ENCODE measurements at places on chromosomes 1 and 21. TPM values are rescaled to one million over a fixed set of nuclear protein-coding genes. Genes with fewer than 3 reads are reported as not detected.

The LDLRAD1 gene
- not detected for polyA plus RNA-seq

The TRABD2B gene
- 3.1 TPM for polyA plus RNA-seq

The TOMM40L gene
- polyA plus RNA-seq = 23.8 TPM

The SPRR2F gene
- polyA plus RNA-seq = 1.3 TPM

The DISP3 gene
- 28.5 TPM for polyA plus RNA-seq

The TBX19 gene
- 1.3 TPM for polyA plus RNA-seq

The VANGL1 gene
- polyA plus RNA-seq = 8.6 TPM

The OR2L3 gene
- polyA plus RNA-seq = 0.24 TPM

The PRAMEF26 gene
- polyA plus RNA-seq = not detected

The C1orf74 gene
- polyA plus RNA-seq = 2.3 TPM

DNA sequence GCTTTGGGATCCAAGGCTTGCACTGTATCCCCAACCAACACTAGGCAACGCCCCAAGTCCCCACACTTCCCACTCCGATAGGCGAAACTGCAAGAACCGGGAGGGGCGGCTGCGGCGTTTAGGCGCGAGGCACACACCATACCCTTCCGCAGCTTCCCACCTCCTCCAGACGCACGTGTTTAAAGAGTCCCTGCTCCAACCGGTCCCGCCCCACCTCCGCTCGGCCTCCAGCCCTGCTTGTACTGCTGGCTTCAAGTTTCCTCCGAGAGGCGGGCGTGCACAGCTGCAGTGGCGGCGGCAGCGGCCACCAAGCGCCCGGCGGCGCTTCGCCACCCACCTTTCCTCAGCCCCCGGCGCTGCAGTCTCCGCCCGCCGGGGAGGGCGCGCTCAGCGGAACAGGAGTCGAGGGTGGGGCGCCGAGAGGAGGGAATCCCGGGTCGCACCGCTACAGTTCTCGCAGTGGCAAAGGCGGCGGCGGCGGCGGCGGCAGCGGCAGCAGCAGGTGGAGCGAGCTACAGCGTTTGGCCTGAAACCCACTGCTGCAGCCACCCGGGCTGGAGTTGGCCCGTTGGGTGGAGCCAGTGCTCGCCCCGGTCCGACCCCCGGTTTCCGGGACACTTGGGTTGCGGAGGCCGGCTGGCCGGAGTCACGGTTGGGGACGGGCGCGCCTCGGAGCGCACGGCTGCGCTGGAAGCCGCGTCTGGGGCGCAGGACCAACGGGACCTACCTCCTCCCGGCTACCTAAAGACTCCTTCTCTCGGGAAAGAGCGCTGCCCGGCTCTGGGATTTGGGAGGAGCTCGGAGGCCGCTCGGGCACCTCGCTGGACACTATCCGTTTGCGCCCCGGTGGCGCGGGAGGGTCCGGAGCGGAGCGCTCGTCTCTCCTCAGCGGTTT lies at the start of gene CNIH3:
Gene CNIH3 (plus strand): TSS at position 457 of the 895 bp plus-strand sequence. CDS start 858 bp downstream, outside the sequence.
- no peaks in the 10 kb centered on the region for H3K36me3 ChIP-seq
- no peak within 1 kb of the TSS for H3K27ac ChIP-seq
- H3K27me3 ChIP-seq = peaks cover 52% of the 10 kb centered on the region
- peaks cover 27% of the 10 kb centered on the region for H3K4me1 ChIP-seq

DNA sequence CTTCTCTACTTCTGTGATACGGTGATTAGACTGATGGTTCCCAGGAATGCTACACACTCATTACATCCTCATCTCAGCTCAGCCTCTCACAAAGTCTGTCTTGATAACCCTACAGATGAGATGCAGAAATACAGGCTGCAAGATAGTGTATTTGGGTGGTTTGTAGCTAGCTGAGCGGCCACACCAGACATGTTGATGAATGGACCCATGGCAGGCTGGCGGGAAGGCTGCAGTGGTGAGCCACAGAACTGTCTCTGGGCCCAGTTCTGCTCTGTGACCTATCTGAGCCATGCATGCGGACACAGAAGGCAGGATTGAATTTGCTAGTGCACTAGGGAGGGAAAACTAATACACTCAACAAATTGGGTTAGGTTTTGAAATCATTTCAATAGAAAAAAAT lies 71.9 kb downstream of the LRRN2 start:
- no peak overlapping the region for H3K27ac ChIP-seq
- H3K4me1 ChIP-seq = peaks cover 35% of the 10 kb centered on the region
- H3K4me3 ChIP-seq = no peak overlapping the region
- H3K36me3 ChIP-seq = peaks cover 29% of the 10 kb centered on the region

DNA sequence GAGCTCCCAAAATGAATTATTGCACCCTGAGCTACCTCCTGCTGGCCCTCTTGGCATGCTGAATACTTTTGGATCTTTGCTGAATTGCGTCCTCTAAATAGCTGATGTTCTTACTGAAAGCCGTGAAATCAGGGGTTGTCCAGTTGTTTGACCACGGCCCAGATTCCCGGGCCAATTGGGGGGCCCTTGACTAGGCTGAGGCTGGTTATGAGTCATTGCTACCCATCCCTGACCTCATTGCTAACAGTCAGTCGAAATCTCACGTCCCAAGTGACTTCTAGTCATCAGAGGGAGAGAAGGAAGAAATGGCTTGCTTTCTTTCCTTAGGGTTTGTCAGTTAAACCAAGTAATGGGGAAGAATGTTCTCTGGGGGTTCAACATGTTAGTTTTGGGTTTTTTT lies 37.4 kb downstream of the SMYD2 start:
- H3K27me3 ChIP-seq = no peaks in the 10 kb centered on the region
- no peak overlapping the region for H3K27ac ChIP-seq
- no peak for DNase-seq
- H3K4me3 ChIP-seq = no peak overlapping the region

DNA sequence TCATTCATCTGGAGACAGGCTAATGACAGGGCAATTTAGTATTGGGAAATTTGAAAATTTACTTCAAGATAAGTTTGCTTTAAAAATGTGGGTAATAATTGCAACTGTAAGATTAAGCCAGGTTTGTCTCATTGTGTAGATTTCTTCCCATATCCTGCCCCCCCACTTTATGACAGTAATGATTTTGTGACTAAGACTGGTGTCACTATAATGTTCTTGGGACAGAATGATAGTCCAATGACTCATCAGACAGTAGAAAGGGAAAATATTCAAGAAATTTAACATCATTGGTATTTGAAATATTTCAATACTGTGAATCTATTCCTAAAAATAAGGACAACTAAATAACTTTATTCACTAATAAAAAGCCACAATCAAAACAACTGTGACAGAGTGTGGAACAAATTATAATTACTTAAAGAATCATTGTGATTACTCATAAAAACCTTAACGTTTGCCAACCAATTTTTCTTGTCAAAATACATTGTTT lies 36.7 kb downstream of the FH start:
- no peak for DNase-seq
- no peak overlapping the region for H3K27ac ChIP-seq
- no peak overlapping the region for H3K4me3 ChIP-seq
- H3K36me3 ChIP-seq = no peaks in the 10 kb centered on the region

- peaks cover 14% of the 10 kb centered on the region for H3K4me1 ChIP-seq
- H3K27me3 ChIP-seq = no peaks in the 10 kb centered on the region
- no peak for DNase-seq
- H3K36me3 ChIP-seq = no peaks in the 10 kb centered on the region
- H3K4me3 ChIP-seq = no peak overlapping the region
Observed at GRCh38 chr1:11629184-11630016, 24.8 kb downstream of the FBXO2 start.

DNA sequence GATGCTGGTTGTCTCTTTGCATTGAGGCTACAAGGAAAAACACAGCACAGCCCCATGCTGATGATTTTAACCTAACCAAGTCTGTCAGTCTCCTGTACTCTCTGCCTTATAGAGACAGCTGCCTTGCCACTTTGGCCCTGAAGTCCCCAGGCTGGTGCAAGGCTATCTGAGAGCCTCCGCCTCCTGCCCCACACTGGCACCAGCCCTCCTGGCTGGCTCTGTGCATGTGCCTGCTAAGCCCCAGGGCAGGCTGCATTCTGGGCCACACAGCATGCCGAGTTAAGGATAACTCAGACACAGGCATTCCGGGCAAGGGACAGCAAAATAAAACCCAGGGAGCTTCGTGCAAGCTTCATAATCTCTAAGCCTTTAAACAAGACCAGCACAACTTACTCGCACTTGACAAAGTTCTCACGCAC lies 910 bp downstream of the RUNX1 start:
- no peak overlapping the region for H3K27ac ChIP-seq
- no peak for DNase-seq
- H3K4me1 ChIP-seq = peaks cover 21% of the 10 kb centered on the region
- H3K27me3 ChIP-seq = no peaks in the 10 kb centered on the region

DNA sequence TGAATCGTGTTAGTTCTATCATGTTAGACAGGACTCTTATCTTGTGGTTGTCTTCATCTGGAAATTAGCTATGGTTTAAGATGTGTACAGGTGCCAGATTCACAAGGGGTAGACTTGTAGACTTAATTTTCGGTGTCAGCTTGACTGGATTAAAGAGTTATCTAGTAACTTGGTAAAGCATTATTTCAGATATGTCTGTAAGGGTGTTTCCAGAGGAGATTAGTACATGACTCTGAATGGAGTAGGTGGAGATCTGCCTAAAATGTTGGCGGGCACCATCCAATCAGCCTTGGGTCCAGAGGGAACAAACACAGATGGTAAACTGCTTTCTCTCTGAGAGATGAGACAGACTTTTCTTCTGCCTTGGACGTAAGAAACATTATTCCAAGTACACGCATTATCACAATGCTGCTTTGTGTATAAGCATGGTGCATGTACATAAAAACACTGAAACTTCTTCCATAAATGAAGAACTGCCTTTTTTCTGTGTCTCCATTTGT lies 434.6 kb downstream of the SMYD3 start:
- H3K36me3 ChIP-seq = no peaks in the 10 kb centered on the region
- DNase-seq = no peak
- H3K27ac ChIP-seq = no peak overlapping the region
- H3K27me3 ChIP-seq = no peaks in the 10 kb centered on the region

- DNase-seq = peak; percentile 84
- no peak overlapping the region for H3K27ac ChIP-seq
- H3K27me3 ChIP-seq = no peaks in the 10 kb centered on the region
- H3K4me1 ChIP-seq = peaks cover 31% of the 10 kb centered on the region
- no peaks in the 10 kb centered on the region for H3K36me3 ChIP-seq
- H3K4me3 ChIP-seq = no peak overlapping the region
Observed at GRCh38 chr21:45820171-45821091, 161.1 kb upstream of the COL6A1 start.

- peaks cover 30% of the 10 kb centered on the region for H3K4me1 ChIP-seq
- no peak for DNase-seq
- no peak overlapping the region for H3K27ac ChIP-seq
- H3K27me3 ChIP-seq = no peaks in the 10 kb centered on the region
- H3K36me3 ChIP-seq = peaks cover 5% of the 10 kb centered on the region
- no peak overlapping the region for H3K4me3 ChIP-seq
Observed at GRCh38 chr1:205589618-205590456, 42.0 kb downstream of the ELK4 start.

- no peaks in the 10 kb centered on the region for H3K27me3 ChIP-seq
- no peaks in the 10 kb centered on the region for H3K4me1 ChIP-seq
- peaks cover 7% of the 10 kb centered on the region for H3K36me3 ChIP-seq
- no peak overlapping the region for H3K4me3 ChIP-seq
- H3K27ac ChIP-seq = no peak overlapping the region
- no peak for DNase-seq
Observed at GRCh38 chr21:16215663-16216183, 485.9 kb downstream of the USP25 start.

DNA sequence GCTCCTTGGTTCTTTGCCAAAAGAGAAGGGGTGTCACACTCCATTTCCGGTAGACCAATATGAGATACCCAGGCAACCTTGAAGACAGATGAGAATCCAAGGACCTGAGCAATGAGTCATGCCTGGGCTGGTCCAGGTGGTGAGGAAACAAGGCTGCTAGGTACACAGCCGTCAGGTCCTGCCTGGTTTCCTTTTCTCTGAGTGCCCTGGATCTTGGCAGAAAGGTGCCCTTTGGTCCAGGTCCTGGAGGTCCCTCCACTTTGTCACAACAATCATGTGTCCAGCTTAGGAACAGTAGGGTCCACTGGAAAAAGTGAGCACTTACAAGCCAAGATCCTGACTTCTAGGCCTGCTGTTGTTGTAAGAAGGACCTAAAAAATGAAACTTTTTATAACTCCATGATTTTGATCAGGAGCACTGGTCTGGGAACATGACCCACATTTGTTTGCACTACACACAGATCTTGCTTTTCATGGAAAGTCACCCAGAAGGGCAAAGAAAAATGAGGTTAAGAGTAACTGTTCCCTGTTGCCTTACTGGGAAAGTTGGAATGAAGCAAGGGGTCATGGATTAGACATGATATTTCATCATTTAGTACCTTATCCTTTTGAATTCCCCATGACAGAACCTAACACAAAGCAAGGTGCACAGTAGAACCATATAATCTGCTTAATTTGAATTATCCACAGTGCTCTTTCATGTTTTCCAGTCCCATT lies 94.7 kb downstream of the PAPPA2 start:
- no peaks in the 10 kb centered on the region for H3K36me3 ChIP-seq
- no peak overlapping the region for H3K4me3 ChIP-seq
- H3K4me1 ChIP-seq = peaks cover 7% of the 10 kb centered on the region
- H3K27ac ChIP-seq = no peak overlapping the region
- peaks cover 5% of the 10 kb centered on the region for H3K27me3 ChIP-seq

- H3K36me3 ChIP-seq = no peaks in the 10 kb centered on the region
- no peak for DNase-seq
- H3K4me1 ChIP-seq = peaks cover 3% of the 10 kb centered on the region
- H3K27ac ChIP-seq = no peak overlapping the region
Observed at GRCh38 chr1:167467752-167468151, 50.6 kb downstream of the CD247 start.

DNA sequence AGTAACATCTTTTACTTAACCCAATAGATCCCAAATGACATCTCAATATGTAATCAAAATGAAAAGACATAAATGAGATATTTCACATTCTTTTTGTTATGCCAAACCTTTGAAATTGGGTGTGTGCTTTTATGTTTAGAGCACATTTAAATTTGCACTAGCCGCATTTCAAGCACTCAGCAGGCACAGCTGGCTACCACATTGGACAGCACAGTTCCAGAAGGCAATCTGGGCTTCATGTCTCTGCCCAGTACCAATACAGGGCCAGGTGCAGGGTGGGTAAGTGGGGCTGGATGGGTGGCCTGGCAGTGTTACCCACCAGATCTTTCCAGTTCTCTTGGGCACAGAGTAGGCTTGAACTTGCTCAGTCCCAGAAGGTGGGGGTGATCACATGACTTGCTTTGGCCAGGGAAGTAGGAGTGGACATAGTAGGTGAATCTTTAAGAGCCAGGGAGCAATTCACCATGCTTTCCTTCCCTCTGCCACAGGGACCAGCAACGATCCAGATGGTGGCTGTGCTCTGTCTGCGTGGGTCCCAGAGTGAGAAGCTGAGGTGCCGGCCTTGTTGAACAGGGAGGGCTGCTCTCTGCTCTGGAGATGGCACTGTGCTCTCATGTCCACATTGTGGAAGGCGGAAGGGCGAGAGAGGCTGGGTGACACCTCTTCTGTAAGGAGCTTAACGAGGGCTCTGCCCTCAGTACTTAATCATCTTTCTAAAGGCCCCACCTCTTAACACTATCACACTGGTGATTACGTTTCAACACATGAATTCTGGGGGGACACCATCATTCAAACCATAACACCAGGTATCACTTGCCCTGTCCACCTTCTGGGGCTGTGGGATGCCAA lies 261.4 kb downstream of the GRIK3 start:
- no peaks in the 10 kb centered on the region for H3K36me3 ChIP-seq
- no peak for DNase-seq
- no peak overlapping the region for H3K27ac ChIP-seq
- peaks cover 24% of the 10 kb centered on the region for H3K4me1 ChIP-seq
- H3K4me3 ChIP-seq = no peak overlapping the region
- peaks cover 19% of the 10 kb centered on the region for H3K27me3 ChIP-seq

GRCh38 chr1:66758241-66758755 lies 6.0 kb downstream of the DYNLT5 start:
- no peak for DNase-seq
- no peak overlapping the region for H3K27ac ChIP-seq
- H3K27me3 ChIP-seq = no peaks in the 10 kb centered on the region

- H3K36me3 ChIP-seq = peaks cover 4% of the 10 kb centered on the region
- no peak overlapping the region for H3K4me3 ChIP-seq
- H3K27ac ChIP-seq = no peak overlapping the region
- H3K4me1 ChIP-seq = peaks cover 16% of the 10 kb centered on the region
- DNase-seq = no peak
- H3K27me3 ChIP-seq = no peaks in the 10 kb centered on the region
Observed at GRCh38 chr1:22238356-22239224, 95.7 kb upstream of the WNT4 start.

Data from spinal cord (tissue), 10 donors.